Renal pelvis (tissue), 12 donors: ENCODE measurements at places on chromosomes 16 and 17.

GRCh38 chr17:45425125-45425983 is 7.3 kb downstream of the ARHGAP27 start:
- DNase-seq = peak; percentile 84

GRCh38 chr17:47729476-47729875 is 3.6 kb upstream of the TBX21 start:
- DNase-seq = no peak

DNA sequence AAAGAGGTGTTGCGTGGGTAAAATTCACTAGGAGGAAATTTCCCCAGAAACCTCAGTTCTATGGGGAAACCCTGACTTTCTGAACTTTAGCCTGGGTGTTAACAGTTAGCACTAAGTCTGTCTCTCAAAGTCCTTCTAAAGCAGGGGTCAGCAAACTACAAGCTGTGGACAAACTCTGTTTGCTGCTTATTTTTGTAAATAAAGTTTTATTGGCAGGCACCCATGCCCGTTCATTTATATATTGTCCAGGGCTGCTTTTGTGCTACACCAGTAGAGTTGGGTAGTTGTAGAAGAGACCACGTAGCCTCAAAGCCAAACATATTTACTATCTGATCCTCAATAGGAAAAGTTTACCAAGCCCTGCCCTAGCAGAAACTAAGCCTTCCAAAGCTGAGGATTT is 159.7 kb downstream of the USP31 start:
- DNase-seq = no peak

DNA sequence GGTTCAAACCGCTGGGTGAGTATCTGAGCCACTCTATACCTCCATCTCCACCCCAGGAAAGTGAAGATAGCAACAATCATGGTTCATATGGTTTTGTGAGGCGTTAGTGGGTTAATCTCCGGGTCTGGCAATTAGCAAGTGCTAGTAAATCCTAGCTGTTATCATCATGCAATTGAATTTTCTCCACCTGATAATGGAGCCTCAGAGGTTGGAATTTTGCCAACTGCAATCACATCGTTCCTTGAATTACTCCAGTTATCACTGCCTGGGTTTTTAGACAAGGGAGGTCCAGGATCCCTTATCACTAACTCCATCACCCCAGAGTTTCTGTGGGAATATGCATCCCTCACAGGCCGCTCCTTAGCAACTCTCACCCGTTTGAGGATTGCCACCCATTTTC is 311.5 kb downstream of the RBFOX1 start:
- DNase-seq = no peak

DNA sequence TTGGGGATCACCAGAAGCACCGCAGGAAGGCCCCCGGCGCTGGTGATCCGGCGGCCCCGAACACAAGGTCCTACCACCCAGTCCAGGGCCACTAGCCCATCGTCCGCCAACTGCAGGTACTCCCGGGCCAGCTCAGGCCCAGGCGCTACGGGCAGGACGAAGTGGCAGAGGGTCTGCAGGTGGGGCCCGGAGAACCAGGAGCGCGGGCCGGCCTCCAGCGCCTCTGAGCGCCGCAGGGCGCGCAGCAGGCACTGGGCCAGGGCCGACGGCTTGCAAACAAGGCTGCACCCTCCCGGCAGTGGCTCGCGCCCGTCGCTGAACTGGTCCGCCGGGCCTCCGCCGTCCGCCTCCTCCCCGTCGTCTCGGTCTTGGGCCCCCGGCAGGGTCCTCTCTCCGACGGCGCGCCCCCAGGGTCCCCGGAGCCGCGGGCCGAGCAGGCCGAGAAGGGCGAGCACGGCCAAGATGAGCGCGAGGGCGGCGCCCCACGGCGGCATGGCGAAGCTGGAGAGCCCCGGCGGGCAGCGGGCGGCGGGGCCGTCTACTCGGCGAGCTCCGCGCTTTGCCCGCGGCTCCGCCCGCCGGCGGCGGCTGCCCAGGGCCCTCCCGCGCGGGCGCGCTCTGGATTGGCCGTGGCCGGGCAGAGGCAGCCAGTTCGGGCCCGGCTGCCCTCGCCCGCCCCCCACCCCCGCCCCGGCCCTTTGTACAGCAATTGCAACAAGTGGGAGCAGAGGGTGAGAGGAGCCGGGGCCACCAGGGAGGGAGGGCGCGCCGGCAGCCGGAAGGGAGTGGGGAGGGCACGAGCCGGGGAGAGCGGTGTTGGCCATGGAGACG is at the start of gene ABHD15:
TSS of gene ABHD15 (minus strand) at position 565 of the 831 bp plus-strand sequence. CDS start at position 494, 71 bp downstream.
- peak; percentile 52 for DNase-seq

DNA sequence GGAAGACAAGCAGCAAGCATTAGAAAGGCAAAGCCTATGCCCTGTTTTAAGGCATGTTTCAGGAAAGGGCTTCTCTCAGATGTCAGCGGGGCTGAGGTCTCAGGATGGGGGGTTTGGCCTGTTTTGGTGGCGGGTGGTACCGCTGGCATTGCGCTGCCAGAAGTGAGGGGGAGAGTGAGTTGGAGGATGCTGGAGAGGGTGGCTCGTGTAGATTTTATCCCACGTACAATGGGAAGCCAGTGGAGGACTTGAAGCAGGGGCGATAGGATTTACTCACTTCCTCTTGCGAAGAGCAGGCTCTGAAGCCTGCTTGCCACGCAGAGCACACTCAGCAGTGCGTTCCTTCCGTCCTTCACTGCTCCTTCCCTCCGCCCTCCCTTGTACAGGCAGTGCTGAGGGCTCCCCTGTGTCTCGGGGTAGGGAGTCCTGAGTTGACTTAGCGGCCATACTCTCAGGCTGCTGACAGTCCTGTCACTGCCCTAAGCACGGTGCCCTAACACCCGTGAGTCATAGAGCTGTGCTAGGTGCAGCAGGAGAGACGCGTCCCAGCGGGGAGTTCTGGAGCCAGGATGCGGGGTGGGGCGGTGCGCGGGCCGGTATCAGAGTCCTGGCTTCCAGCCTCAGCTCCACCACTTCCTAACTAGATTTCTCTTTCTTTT is 113.1 kb downstream of the SNX29 start:
- no peak for DNase-seq

DNA sequence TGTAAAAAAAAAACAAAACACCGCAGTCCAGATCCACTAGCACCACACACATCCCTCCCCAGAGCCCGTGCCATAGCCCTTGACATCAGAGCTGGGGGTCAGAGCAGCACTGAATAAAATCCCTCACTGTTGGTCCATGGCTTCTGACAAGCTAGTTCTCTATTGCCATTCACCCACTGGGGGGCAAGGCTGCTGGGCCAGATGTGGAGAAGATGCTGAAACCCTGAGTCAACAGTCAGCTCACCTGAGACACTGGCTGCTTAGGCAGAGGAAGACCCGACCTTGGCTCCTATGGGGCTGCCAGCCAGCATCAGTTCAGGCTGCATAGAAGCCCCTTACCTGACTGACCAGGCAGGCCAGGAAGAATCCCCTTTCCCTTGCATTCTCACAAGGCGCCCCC is 228.2 kb downstream of the SOX9 start:
- DNase-seq = no peak

- DNase-seq = no peak
Measured at GRCh38 chr16:89759746-89760340, 38.5 kb downstream of the ZNF276 start.

- no peak for DNase-seq
Measured at GRCh38 chr17:80345841-80346497, 69.0 kb upstream of the ENDOV start.

DNA sequence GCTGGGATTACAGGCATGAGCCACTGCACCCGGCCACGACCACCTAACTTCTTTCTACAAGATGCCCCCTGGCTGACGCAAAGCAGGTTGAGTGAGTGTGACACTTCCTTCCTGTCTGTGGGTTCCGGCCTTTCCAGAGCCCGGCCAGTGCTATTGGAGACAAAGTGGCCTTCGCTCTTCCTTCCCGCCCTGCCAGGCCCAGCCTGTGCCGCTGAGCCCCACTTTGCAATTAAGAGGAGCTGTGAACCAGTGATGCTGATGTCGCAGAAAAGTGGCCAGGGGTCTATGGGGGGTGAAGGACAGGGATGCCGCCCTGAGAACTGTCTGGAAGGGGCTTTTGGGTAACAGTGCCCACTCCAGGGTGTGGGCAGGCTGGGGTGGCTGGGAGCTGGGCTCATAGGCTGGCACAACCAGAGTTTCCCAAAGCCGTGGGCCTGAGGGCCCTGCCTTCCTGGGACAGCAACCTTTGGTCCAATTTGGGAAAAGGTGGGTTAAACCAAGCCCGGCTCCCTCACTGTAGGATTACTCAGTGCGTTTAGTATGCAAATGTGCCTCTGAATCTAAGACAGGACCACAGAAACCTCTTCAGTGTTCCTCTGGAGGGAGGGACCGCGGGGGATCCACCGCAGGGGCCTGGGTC is 174.9 kb downstream of the SEC14L1 start:
- DNase-seq = no peak

GRCh38 chr17:19390951-19391350 is 4.0 kb upstream of the MFAP4 start:
- no peak for DNase-seq

DNA sequence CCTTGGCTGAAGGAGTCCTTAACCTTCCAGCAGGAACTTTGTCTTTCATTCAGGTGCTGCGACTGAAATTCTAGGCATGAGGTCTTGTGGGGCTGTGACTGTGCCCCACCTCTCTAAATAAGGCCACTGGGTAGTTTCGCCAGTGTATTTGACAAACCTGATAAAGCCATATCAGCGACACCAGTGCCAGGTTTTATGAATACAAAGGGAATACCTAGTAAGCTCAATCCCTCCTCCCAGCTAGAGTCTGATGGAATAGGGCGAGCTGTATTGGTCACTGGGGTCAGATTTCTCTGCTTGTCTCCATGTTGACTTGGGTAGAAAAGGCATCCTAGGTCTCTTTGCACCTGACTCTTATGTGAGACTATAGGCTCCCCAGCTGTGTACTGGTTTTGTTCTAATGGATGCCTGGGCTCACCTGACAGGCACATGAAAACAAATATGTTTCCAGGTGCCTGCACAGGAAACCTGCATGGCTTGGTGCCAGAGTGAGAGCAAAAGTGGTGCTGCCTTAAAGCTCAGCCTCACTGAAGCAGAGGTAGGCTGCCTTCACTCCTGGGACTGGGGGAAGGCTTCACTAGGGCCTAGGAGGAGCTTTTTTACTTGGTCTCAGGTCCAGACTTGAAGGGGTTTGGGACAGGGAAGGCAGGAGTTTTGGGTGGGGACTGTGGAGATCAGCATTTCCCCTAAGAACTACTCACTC is 8.3 kb downstream of the SLC7A6 start:
- DNase-seq = no peak

DNA sequence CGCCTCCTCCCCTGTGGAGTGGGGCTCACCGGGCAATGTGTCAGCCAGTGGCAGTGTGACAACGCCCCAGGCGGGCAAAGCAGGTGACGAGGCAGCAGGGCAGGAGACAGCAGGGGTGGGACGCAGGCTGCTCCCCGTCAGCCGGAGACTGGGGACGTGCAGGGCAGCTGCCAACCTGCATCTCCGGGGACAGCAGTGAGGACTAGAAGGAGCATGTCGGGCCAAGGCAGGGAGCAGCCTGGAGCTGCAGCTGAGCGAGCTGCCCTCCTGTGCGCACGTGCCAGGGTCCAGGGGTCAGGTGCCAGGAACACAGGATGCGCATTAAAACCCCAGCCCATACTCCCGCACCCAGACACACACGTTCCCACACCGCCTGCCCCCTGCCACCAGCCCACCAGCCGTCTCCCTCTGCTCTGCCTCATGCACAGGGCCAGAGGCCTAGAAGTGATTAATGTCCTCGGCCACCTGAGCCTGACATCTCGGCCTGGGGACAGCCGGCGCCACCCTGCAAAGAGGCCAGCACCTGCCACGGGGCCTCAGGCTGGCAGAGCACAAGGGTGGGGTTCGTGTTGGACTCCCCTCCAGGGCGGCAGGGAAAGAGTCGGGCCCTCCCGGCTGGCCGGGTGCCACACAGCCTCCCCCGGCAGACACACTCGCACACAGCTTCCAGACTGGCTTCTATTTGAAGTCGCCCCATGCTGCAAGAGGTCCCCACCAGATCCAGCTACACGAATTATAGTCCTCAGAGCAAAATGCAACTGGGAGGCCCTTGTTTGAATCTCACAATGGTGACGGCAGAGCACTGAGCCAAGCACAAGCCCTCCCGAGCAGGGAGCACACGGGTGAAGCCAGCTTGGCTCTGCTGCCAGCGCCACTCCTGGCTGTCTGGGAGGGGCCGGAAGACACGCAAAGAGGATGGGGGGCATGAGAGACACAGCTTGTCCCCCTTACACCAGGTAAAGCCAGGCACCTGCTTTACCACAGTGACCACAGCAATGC is 90.4 kb downstream of the RBFOX3 start:
- no peak for DNase-seq

GRCh38 chr16:1152651-1153259 is at the start of gene CACNA1H:
Gene CACNA1H, plus strand, starts transcription at chr16:1153106. Its CDS starts 632 bp downstream, at chr16:1153738.
- no peak for DNase-seq

- DNase-seq = peak; percentile 77
Measured at GRCh38 chr17:3754458-3755334, 31.0 kb downstream of the HASPIN start.

- DNase-seq = no peak
Measured at GRCh38 chr16:85924675-85925074, 25.7 kb downstream of the IRF8 start.
